Right atrium auricular region (tissue), 2 donors: ENCODE measurements at places on chromosomes 11 and 22. TPM values are rescaled to one million over a fixed set of nuclear protein-coding genes. Genes with fewer than 3 reads are reported as not detected.

- no peak for DNase-seq
- no peaks in the 10 kb centered on the region for H3K27me3 ChIP-seq
- no peak overlapping the region for H3K4me3 ChIP-seq
- peaks cover 87% of the 10 kb centered on the region for H3K36me3 ChIP-seq
- H3K27ac ChIP-seq = no peak overlapping the region
Observed at GRCh38 chr22:50571264-50572175, 6.7 kb downstream of the CPT1B start.

DNA sequence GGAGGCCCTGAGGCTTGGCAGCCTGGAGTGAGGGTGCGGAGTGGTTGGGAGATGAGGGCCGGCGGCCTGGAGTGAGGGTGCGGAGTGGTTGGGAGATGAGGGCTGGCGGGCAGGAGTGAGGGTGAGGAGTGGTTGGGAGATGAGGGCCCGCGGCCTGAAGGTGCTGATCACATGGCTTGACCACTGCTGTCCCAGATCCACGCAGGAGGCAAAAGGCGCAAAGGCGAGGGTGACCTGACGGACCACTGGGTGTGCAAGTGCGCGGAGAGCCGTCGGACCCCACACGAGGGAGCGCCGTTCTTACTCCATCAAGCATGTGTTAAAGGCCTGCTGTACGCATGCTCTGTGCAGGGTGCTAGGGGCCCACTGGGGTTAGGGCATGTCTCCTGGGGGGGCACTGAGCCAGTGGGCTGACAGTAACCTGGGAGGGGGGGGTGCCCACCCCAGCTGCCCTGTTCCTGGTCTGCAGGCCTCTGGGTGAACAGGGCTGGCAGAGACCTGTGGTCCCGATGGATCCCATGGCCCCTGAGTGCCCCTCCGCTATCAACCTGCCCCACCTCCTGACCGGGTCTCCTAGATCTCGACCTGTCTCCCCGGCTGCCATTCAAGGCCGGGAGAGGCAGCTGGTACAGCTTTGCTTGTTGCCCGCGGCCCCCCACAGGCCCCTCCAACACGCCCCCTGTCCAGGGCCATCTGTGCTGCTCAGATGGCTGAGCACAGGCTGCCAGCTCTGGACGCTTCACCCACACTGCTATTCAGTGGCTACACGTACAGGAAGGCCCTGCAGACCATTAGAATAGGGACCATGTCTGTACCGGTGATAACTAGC lies 21.1 kb downstream of the MRGPRD start:
- no peak for DNase-seq
- H3K27me3 ChIP-seq = no peaks in the 10 kb centered on the region
- no peak overlapping the region for H3K4me3 ChIP-seq

DNA sequence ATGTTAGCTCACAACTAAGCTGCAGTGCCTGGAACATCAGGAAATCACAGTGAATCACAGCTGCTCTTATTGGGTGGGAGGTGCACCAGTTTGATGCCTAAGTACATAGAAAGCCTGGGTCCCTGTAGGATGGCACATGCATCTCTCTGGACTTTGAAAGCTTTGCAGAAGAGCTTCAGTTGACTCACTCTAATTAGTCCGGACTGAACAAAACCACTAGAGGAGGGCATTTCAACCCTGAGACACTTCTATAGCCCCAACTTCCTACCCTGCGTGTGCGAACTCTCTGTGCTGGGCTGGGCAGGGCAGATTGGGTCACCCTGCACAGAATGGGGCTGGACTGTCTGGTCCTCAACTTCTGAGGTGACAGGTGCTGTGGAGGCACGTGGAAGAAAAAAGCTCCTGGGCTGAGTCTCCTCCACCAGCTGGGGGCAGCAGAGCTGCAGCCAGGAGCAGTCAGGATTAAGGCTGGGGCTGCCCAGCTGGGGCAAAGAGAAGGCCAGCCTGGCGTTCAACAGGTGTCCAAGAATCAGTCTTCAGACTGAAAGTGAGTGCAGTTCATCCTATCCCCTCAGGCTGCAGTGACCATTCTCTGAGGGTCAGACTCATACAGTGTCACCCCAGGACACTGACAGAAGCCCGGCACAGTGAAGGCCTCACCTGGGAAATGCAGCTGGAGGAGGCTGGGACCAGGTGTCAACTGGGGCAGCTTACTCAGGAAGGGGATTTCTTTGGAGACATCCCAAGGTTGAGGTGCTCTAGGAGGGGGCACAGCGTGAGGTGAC lies 22.1 kb downstream of the GGTLC2 start:
- H3K27me3 ChIP-seq = no peaks in the 10 kb centered on the region
- H3K4me3 ChIP-seq = no peak overlapping the region
- H3K27ac ChIP-seq = no peak overlapping the region
- H3K36me3 ChIP-seq = no peaks in the 10 kb centered on the region
- H3K4me1 ChIP-seq = no peaks in the 10 kb centered on the region

DNA sequence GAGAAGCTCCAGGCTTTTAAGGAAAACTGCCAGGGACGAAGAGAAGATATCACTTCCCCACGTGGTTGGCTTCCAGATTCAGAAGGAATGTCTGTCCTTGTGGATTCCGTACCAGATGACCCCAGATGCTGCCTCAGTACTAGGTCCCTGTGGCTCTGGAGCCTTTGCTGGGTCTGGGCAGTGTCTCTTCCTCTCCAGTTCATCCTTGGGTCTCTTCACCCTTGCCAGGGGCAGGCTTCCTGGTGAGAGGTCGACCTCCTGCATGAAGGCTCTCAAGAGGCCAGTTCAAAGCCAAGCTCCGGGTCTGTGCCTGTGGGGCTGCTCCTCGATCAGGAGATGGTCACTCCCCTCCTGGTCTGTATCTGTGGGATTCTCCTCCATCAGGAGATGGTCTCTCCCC lies 74.7 kb upstream of the B3GAT1 start:
- H3K4me3 ChIP-seq = no peak overlapping the region
- no peaks in the 10 kb centered on the region for H3K4me1 ChIP-seq
- no peaks in the 10 kb centered on the region for H3K27me3 ChIP-seq
- DNase-seq = no peak
- H3K36me3 ChIP-seq = no peaks in the 10 kb centered on the region

GRCh38 chr11:34512840-34513681 lies 533 bp downstream of the ELF5 start:
- no peak for DNase-seq
- H3K36me3 ChIP-seq = no peaks in the 10 kb centered on the region
- H3K27me3 ChIP-seq = no peaks in the 10 kb centered on the region

Gene SNX32
- total RNA-seq = 0.20 TPM
